ENCODE measurements at places on chromosomes 1 and 21.

- DNase-seq = no peak
Measured at GRCh38 chr1:27103498-27103897, 51.4 kb downstream of the SLC9A1 start.

GRCh38 chr1:205421798-205422197 lies at the start of gene LEMD1:
Gene LEMD1 (minus strand): TSS chr1:205422056. CDS start chr1:205420536, 1,520 bp downstream.
- no peak for DNase-seq

DNA sequence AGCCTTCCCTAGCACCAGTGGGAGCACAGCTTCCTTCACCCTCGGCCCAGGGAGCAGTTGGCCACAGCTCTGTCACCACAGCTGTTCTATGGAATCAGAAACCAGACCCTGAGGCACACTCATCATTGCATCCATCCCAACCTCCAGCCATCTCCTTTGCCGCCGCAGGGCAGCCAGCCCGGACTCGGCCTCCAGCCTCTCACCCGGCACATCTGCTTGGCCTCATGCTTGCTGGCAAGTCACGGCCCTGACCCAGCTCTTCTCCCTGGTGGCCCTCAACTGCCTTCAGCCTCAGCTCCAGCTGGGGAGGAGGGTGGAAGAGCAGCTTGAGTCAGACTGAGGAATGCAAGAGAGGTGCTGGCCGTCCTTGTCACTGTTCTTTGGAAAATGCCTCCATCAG lies 59.8 kb downstream of the TOR1AIP2 start:
- DNase-seq = no peak

DNA sequence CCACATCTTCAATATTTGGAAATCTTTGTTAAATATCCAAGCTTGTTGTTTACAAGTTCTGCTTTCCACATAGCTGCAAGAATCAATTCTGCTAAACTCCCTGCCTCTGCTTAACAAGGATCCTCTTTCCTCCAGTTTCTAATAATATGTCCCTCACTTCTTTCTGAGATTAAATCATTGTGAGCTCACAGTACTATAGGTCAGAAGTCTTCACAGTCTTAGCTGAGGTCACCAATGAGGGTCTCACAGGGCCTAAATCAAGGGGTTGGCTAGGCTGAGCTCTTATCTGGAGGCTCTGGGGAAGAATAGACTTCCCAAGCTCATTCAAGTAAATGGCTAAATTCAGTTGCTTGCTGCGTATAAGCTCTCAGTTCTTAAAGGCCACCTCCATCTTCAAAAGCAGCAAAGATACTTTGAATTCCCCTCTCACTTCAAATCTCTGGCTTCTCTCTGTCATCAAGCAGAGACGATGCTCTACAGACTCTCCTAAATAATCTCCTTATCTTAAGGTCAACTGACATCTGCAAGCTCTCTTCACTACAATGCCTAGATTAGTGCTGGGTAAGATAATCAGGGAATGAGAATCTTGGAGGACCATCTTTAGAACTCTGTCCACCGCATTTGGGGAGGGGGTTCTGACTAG lies 175.3 kb downstream of the PLPPR4 start:
- no peak for DNase-seq

DNA sequence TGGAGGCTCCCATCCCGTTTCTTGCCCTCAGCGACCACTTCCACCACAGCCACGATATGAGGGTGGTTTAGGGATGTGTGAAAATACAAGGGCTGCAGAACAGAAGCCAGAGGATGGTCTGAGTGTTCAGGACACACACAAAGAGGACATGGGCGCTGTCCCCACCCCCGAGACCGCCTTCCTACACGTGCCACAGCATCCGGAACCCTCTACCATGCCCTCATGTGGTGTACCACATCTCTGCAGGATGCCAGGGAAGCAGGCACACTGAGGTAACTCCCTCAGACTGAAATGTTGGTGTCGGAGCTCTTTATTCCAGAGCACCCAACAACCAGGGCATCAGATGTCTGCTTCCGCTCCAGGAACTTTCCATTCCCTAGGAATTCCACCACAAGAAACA lies 23.1 kb downstream of the NPHP4 start:
- DNase-seq = no peak

- DNase-seq = no peak
Measured at GRCh38 chr21:16145479-16145878, 415.7 kb downstream of the USP25 start.

- DNase-seq = no peak
Measured at GRCh38 chr1:222928212-222928611, 113.4 kb downstream of the DISP1 start.

- no peak for DNase-seq
Measured at GRCh38 chr1:202967684-202968281, 726 bp upstream of the CYB5R1 start.

- no peak for DNase-seq
Measured at GRCh38 chr1:200217703-200218102, 190.2 kb downstream of the NR5A2 start.

GRCh38 chr1:212645546-212646543 lies 37.3 kb downstream of the ATF3 start:
- DNase-seq = no peak

DNA sequence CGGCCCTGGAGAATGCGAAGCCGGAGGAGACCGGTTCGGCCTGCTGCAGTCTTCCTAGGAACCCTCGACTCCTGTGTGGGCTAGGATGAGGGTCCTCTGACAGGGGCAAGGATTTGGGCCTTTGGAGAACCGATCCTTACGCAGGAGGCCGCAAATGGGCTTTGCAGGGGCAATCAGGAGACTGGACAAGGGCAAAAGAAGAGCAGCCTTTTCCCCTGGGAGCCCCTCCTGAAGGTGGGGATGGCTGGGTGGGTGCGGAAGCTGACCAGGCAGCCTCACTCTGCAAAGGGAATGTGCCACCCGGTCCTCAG lies 111.7 kb downstream of the NAV1 start:
- DNase-seq = no peak

DNA sequence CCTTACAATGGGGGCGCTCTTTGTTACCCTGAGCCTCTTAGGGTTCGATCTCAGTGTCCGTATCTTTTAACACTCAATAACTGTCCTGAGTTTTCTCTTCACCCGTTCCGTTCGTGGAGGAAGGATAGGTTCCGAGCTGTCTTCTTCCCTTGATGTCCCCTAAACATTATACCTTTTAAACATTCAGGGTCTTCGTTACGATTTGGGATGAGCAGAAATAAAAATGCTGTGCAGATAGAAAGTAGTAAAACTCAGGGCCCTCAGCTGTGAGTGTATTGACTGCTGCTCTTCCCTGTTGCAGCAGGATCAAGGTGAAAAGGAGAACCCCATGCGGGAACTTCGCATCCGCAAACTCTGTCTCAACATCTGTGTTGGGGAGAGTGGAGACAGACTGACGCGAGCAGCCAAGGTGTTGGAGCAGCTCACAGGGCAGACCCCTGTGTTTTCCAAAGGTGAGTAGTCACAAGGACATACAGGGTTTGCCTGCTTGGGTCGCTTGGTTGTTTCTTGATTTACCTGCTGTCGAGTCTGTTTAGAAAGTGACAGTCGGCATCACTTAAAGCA lies 784 bp downstream of the RPL11 start:
- DNase-seq = no peak

DNA sequence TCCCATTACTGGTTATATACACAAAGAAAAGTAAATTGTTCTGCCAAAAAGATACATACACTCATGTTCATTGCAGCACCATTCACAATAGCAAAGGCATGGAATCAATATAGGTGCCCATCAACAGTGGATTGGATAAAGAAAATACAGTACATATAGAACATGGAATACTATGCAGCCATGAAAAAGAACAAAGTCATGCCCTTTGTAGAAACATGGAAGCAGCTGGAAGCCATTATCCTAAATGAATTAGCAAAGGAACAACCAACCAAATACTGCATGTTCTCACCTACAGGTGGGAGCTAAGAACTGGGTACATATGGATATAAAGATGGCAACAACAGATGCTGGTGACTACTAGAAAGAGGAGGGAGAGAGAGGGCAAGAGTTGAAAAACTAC lies 132.6 kb downstream of the PLD5 start:
- DNase-seq = no peak

All from bone marrow (tissue), 2 donors.